ENCODE measurements at places on chromosomes 16 and 17. TPM values are rescaled to one million over a fixed set of nuclear protein-coding genes. Genes with fewer than 3 reads are reported as not detected.

- no peak for DNase-seq
These were observed 21.6 kb downstream of the PLA2G10 start for GRCh38 chr16:14672403-14672971.

DNA sequence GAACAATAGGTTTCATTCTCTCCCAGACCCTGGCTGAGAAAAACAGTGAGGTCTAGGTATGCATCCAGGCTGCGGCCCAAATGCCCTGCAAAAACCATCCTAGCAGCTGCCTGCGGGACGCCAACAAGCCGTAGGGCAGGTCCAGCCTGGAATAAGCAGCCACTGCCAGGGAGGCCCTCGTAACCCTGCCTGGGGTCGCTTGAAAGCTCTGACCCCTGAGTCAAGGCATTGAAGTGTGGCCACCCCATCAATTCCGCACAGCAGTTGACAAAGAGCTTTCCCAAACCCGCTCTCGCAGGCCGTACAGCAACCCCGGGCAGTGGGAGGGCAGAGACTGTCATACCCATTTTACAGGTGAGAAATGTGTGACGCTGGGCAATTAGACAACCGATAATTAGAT, 11.1 kb downstream of the TRPV1 start:
- no peak for DNase-seq

DNA sequence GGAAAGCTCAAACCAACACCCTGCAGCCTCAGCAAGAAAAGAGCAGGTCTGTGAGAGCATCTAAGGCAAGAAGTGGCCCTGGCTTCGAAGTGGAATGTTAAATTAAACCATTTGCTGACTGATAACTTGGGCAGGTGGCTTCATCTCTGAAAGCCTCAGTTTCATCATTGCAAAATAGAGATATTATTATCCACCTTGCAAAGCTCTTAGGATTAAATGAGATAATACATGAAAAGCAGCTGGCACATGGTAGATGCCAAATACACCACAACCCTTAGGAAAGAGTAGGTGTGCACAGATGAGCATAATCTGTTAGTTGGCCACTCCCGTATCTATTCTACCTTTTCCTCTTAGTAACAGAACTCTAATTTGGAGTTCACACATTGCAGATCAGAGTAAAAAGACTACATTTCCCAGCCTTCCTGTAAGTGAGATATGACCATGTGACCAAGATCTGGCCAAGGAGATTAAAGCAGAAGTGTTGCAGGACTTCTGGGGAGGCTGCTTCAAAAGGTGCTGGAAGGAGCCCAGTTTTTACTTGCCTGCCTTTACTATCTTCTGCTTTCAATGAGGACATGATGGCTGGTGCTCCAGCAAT, 288.7 kb downstream of the SOX9 start:
- peak; percentile 31 for DNase-seq

DNA sequence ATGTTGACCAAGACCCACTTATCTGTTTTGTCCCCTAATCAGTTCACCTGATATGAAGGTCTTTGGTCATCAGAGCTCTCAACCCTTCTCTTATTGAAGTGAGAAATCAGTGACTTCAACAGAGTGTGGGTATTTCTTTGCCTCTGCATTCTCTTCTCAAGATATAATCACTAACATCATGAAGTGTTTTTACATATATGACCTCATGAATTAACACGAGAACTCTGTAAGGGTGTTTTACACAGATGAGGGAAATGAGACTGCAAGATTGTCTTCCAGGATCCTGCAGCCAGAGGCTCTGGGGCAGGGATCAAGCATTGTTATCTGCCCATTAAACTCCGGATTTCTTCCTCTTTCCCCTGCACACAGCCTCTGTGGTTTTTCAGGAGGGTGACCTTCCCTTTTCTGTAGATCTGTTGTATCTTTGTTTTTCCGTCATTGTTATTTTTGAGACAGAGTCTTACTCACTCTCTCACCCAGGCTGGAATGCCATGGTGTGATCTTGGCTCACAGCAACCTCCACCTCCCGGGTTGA, 22.7 kb downstream of the LCMT1 start:
- DNase-seq: no peak

- no peak for DNase-seq
These were observed 4.3 kb downstream of the P2RX5 start for GRCh38 chr17:3691617-3692067.

CTRB2 gene
- not detected for total RNA-seq

GRCh38 chr16:86681031-86681756, 102.8 kb downstream of the FOXL1 start:
- no peak for DNase-seq

DNA sequence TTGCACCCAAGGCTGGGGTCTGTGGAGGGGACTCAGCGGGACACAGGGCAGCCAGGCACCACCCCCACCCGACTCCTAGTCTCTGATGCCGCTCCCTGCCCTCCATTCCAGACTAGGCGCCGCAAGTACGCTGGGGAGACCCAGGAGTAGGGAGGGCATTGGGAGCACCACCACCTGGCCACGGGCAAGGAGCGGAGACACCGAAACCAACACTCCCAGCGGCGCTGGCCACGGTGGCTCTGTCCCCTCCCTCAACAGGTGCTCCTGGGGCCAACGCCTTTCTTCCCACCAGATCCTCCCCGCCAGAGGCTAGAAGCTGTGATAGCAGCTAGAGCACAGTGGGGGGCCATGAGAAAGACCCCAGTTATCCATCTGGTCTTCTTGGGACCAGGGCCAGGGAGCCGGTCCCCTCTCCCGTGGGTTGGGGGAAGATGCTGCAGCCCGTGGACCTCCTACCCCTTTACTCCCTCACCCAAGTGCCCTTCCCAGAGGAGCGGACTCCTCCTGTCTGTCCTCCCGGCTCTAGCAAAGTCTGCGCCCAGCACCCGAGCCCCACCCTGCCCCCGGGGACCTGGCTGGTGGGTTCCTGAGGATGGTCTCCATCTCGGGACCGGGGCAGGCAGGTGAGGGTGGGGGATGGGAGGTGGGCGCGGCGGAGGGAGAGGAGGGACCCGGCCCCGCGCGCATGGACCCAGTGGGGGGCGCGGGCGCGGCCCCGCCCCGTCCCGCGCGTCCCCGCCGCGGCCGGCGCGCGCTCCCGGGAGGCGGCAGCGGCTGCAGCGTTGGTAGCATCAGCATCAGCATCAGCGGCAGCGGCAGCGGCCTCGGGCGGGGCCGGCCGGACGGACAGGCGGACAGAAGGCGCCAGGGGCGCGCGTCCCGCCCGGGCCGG, at the start of gene SYNGR3:
TSS of gene SYNGR3 (plus strand) at position 762 of the 892 bp plus-strand sequence. CDS start 133 bp downstream, outside the sequence.
- no peak for DNase-seq

DNA sequence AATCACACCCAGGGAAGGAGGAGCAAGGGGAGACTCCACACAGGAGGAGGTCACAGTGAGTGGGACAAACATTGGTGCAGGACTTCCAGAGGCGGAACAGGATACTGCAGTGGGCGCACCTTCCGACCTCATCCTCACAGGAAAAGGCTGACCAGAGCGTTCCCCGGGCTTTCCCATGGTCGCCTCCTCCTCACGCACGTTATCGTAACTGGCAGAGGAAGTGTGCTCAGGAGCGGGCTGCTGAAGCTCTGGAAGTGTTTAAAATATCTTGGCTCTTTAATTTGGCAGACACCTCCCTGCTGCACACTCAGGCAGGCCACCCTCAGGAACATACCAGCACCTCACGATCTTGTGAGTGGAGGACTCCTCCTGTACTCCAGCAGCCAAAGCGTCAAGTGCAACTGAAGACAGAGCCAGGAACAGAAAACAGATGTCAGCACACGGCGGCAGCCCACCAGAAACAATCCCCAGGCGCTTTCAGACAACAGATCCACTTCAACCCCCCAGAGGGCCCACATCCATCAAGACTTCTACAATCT, 17.5 kb downstream of the FANCA start:
- DNase-seq: peak; percentile 54

Measured in tongue (tissue), 3 donors.